ENCODE measurements at places on chromosomes 7 and 10.

DNA sequence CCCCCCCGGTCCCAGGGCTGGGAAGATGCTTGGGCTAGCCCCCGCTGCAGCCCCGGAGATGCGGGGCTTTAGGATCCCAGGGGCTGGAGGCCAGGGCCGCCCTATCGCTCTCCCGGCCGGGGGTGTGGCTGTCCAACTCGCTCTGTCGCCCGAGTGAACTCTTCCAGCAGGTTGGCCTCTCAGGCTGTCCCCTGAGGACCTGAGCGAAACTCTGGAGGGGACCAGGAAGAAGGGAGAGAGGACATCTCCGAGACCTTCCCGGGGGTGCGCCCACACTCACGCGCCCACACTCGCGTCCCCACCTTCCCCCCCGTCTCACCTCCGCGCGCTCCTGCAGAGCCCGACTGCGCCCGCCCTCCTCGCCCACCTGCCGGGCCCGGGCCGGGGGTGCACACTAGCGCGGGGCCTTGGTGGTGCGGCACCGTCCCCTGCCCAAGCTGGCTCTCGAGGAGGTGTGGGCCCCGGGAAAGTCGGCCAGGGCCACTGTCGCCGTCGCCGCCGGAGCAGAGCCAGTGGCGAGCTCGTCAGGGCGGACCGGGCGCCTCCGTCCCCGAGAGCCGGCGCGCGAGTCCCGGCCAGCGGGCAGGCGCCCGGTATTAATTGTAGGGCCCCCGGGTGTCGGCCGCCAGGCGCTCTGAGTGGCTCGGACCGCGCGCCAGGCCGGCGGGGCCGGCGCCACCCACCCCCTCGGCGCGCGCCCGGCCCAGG is 101.7 kb upstream of the SVIL start:
- no peak for DNase-seq

DNA sequence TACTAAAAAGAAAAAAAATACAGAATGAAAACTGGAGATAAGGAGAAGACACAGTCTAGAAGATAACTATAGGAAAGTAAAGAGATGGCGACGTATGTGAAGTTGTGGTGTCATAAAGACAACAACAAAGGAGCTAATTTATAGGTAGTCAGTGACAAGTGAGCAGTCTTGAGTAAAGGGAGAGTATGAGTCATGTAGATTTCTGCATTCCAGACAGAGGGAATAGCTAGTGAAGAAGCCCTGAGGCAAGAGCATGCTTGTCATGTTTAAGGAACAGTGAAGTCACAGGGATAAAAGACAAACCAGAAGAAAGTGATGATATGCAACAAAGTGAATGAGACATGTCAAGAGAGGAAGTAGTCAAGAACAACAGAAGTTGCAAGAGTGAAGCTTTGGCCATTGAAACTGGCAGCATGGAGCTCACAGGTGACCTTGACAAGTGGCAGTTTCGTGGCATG is 2.3 kb upstream of the MIOS start:
- no peak for DNase-seq

DNA sequence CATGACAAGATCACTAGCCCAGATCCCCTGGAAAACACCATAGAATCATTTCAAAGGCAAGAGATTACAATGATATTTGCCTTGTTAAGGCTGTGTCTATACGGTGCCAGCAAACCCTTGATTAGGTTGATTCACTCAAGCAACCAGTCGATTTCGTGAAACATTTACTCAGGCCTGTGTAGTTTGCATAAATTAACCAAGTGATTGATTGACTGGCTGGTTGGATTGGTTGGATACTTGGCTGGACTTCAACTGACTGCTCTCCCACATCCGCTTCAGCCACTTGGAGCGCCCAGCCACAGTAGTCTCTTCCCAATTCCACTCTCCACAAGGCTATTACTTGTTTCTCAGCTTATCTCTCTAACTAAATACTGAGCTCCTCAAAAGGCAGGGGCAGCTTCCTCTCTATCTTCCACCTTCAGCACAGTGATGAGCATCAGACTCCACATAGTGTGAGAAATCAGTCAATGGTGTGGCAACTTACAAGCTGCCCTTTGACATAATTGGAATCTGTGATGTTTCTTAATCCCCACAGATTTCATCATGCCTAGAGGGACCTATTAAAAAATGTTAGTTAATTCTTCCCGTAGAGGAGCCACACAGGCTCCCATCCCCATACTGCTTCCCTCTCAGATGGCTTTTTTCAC is 217.4 kb downstream of the GRM8 start:
- DNase-seq: no peak

- DNase-seq: peak; percentile 81
Observed at GRCh38 chr10:114541081-114541796, 116.8 kb downstream of the ABLIM1 start.

- DNase-seq: no peak
Observed at GRCh38 chr10:84317174-84317573, 11.2 kb upstream of the CCSER2 start.

DNA sequence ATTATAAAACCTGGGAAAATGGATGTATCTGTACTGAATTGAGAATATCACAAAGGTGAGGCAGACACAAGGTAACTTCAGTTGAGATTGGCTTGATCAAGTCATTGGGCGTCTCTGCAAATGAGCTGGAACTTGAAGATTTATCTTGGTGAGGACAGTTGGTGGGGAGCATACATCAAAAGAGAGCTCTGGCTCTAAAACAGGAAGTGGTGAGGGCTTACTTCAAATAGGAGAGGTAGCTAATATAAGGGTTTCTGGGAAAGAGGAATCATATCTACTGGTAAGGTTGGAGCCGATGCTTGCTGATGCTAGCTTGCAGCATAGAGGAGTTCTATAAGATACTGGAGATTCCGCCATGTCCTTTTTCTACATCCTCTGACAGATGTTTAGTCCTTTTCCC is 39.9 kb upstream of the FGL2 start:
- DNase-seq: no peak

GRCh38 chr10:69372126-69372980 is 44.4 kb downstream of the TACR2 start:
- no peak for DNase-seq

GRCh38 chr10:63083904-63084689 is 49.0 kb upstream of the NRBF2 start:
- DNase-seq: no peak

GRCh38 chr7:48101352-48101751 is 12.3 kb downstream of the UPP1 start:
- no peak for DNase-seq

DNA sequence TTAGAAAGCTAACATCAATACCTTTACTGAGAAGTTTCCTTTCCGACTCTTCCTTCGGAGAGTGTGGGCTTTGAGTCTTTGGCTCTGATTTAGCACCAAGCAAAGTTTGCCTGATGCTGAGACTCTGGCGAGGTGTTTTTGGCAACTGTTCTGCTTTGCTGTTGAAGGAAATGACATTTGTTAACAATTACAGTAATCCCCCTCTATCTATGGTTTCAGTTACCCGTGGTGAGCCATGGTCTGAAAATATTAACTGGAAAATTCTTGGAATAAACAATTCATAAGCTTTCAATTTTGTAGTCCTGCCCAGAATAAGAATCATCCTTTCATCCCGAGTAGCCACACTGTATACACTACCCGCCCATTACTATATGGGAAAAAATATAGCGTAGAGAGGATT is 126.3 kb downstream of the ARHGAP21 start:
- no peak for DNase-seq

DNA sequence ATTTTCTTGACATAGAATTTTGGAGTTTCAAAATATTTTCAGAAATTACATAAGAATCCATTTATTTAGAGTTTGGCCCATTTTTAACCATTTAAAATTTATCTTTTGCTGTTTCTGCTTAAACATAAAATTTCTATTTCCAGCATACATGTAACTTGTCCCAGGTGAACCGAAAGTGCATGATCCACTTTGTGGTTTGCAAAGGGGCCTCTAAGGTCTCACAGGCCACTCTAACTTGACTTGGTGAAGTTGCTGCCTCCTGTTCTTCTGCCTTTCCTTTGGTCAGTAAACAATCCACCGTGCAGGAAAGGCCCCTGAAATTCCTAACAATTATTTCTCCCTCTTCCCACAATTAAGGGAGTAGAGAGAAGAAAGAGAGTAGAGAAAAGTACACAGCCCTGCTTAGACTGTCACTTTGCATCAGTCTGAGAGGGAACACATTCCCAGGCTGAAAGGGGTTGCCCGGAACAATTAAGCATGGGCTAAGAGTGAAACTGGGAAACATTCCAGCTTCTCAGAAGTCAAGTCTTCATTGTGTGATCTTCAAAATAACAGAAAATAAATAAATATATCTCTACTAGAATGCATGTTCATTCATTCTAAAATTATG is 79.5 kb upstream of the SEMA3A start:
- DNase-seq: no peak

- no peak for DNase-seq
Observed at GRCh38 chr10:98170249-98171117, 36.0 kb downstream of the R3HCC1L start.

DNA sequence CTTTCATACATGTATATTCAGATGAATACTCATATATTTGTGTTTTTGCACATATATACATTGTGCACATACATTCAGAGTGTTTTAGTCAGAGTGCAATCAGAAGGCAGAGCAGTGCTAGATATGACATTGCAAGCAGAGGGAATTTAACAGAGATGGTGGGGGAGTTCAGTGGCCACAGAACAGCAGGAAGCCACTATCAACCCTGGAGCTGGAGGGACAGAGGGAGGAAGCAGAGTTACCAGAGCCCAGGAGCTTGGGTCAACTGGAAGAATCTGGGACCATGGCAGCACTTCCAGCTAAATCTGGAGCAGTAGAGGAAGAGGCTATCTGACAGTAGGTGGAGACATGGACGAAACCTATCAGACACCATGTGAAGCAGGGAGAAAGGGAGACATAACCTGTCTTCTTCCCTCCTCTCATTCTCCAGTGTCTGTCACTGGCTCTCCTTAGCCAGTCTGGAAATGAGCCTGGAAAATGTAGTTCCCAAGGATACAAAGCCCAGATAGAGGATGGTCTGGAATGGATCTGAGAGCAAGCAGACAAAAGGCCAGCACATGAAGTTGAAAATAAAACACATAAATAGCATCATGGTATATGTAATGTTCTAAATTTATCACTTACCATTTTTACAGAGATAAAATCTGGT is 33.6 kb upstream of the HERPUD2 start:
- DNase-seq: no peak

DNA sequence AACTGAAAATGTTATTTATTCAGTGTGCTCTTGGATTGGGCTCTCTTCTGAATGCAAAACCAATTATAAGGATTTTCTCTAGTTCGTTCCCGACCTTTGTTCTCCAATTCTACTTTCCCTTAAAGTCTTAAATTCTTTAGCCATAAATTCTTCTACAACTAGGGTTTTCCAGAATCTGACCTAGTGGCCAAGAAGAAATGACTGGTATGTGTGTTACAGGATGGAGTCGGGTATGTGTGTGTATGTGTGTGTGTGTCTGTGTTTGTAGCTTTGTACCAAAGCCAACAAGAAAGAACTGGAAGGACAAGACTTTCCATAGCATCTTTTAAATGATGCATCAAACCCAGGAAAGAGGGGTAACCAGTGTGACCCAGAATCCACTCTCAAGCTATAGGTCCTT is 25.8 kb upstream of the LEP start:
- DNase-seq: no peak

- DNase-seq: no peak
Observed at GRCh38 chr10:132527339-132528063, 10.1 kb upstream of the INPP5A start.

GRCh38 chr7:26298472-26299058 is 6.9 kb downstream of the SNX10 start:
- DNase-seq: no peak

GRCh38 chr10:1374511-1375345 is 318.5 kb downstream of the WDR37 start:
- DNase-seq: no peak

DNA sequence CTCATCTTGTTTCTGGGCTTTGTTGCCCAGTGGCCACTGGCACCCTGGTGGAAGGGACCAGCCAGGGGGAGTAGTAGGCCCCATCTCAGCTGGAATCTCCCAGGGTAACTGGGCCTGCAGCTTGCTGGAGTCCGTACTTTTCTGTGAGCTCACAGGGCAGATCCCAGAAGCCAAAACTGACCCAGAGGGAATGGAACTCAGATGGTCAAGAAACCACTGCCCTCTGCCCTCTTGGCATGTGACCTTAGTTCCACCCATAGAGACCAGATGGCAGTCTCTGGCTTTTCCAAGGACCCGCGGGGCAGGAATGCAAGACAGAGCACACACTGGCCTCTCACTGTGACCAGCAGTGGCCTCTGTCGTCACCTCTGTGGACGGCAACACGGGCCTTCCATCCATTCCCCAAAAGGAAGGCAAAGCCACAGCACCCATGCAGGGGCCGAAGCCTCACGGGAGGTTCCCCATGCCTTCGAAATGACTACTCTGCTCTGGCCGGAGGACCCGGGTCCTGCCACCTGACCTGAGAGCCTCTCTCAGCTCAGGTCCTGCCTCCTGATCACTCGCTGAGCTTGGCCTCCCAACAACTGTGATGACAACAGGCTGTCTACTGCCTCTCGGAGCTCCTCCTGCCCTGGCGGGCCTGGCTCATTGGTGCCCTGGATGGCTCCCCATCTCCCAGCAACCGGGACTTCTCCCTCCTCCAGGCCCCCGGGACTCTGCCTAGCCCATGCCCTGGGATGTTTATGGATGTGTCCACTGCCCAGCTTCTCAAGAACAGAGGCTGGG is 29.9 kb downstream of the MYL10 start:
- DNase-seq: no peak

DNA sequence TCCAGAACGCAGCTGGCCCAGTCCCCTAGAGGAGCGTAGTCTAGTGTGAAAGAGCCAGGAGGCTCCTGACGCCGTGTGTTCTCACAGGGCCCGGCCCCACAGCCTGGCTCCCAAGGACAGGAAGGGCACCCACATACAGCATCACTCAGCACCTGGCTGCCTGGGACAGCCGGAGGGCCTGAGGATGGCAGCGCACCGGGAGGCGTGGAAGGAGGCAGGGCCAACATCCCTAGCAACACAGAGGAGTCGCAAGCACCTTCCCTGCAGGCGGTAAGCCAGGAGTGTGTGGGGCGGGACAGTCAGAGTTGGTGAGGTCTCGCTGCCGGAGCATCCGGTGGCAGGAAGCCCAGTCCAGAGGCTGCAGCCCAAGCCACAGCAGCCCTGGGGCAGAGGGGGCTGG is 125.8 kb downstream of the MAD1L1 start:
- DNase-seq: no peak

GRCh38 chr7:20188567-20188966 is 28.6 kb downstream of the MACC1 start:
- DNase-seq: no peak

DNA sequence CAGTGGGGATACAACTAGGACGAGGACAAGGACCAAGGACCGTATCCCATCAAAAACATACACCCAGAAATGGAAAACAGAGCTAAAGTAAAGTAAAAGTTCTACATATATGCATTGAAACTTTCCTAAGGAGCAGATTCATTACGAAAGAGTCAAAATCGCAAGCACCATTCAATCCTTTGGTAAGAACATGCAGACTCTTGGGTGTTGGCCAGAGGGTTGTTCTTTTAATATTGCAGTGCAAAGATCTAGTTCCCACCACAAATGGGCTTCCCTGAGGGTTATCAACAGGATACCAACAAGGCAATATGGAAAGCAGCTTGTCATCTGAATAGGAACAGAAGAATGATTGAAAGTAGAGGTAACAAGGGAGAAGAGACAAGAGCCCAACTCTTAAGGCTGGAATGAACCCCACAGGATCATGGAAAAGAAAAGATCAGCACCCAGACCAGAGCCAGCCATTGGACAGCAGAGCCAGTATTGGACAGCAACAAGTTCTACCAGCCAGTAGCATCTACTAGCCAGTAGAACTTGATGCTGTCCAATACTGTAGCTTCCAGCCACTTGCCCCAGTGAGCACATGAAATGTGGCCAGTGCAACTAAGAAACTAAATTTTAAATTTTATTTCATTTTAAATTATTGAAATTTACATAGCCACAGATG is 66.0 kb downstream of the OSBPL3 start:
- DNase-seq: no peak

Data from ascending aorta (tissue), 2 donors.